ENCODE measurements at places on chromosomes 7 and 10.

GRCh38 chr10:45809837-45810236, 37.5 kb downstream of the AGAP4 start:
- no peak for DNase-seq

- DNase-seq: no peak
These were observed 494 bp upstream of the CFAP43 start for GRCh38 chr10:104232613-104233102.

DNA sequence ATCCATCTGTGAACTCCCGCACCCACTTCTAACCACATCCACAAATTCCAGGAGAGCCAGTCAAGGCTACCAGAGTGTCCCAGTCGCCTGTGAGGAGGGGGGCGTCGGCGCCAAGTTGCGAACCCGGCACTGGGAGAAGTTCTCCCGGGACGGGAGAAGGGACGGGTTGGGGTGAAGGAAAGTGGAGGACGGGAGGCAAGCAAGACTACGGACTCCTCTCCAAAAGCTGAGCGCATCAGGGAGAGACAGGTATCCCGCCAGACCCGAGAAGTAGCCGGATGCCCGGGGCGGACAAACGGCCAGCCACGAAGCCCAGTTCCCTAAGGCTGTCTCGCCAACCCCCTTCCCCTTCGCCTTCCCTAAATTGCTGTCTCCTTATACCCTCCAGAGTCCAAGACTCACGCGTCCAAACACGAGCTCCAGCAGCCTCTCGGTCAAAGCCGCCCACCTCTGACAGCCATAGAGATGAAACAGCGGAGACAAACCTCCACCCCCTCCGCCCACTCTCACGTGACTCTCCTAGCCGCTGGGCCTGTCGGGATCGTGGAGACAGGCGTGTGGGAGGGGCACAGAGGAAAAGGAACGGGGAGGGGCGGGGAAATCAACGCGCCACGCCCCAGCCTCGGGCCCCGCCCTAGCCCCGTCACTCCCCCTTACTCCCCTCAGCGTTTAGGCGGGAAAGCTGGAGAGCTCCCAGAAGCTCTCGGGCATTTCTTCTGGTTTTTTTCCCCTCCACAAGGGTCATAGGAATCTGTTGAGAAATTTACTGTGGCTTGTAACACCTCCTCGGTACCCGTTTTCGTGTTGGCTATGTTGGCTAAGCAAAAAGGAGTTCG, at the start of gene MICU1:
Gene MICU1 (minus strand): TSS at position 472 of the 836 bp plus-strand sequence. CDS start 59,286 bp downstream, outside the sequence.
- DNase-seq: peak; percentile 99

- peak; percentile 95 for DNase-seq
These were observed at the start of gene CSTF2T for GRCh38 chr10:51699475-51700227. TSS of gene CSTF2T (minus strand) at chr10:51699595. CDS start at chr10:51699549, 46 bp downstream.

- DNase-seq: peak; percentile 8
These were observed 48.7 kb downstream of the NAMPT start for GRCh38 chr7:106236065-106236464.

DNA sequence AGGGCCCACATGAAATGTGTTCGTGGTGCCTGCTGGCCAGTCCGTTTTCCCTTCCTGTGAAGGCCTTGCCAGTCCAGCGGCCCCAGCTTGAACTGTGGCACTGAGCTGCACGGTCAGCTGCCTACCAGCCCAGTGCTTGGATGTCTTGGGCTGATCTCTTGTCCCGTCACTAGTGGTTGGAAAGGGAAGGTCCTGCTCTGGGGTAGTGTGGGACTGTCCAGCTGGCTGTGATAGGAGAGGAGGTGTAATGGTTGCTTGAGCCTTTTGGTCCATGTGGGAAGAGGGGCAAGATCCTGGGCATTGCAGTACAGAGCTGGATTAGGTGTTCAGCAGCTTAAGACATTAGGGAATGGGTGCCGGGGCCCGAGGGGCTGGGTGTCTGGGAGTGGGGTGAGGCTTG, 15.0 kb downstream of the BUD23 start:
- DNase-seq: no peak

- DNase-seq: no peak
These were observed 6.3 kb upstream of the CDH23 start for GRCh38 chr10:71390461-71390835.

GRCh38 chr7:133980804-133981203, 146.3 kb upstream of the LRGUK start:
- DNase-seq: no peak

- DNase-seq: peak; percentile 53
These were observed 21.4 kb upstream of the MLXIPL start for GRCh38 chr7:73645643-73646174.

Data from inflammatory macrophage (primary cell).